ENCODE measurements at places on chromosomes 2 and 18. TPM values are rescaled to one million over a fixed set of nuclear protein-coding genes. Genes with fewer than 3 reads are reported as not detected.

The SLC9A4 gene
- not detected for polyA plus RNA-seq

The CYP27A1 gene
- 0.10 TPM for polyA plus RNA-seq

The IL37 gene
- polyA plus RNA-seq = not detected

The ASPRV1 gene
- 0.31 TPM for polyA plus RNA-seq

- no peak for DNase-seq
Observed at GRCh38 chr18:21486905-21487437, 113.5 kb downstream of the ESCO1 start.

- no peak for DNase-seq
Observed at GRCh38 chr18:41624460-41624859, 330.6 kb upstream of the PIK3C3 start.

DNA sequence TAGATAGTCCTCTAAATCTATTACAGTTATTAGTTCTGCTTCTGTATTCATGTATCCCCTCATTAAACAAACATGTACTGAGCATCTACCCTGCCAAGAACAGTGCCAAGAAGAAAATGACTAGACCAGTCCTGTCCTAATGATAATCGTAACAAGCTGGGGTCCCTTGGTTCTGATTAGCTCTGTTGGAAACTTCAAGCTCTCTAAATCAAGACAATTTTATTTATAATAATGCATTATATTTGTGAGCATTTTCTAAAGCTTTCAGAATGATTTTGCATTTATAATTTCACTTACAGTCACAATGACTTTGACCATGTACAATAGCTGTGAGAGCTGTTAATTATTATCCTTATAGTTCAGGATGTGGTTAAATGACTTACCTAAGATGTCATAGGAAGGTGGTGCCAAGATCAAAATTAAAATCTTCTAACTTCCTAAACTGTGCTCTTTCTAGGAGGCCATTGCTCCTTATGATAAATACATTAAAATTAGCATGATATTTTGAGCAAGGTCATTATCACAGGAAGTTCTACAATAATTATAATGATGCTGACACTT is 336.5 kb upstream of the SLC39A10 start:
- DNase-seq = no peak

- DNase-seq = no peak
Observed at GRCh38 chr2:204343685-204344084, 201.6 kb upstream of the PARD3B start.

DNA sequence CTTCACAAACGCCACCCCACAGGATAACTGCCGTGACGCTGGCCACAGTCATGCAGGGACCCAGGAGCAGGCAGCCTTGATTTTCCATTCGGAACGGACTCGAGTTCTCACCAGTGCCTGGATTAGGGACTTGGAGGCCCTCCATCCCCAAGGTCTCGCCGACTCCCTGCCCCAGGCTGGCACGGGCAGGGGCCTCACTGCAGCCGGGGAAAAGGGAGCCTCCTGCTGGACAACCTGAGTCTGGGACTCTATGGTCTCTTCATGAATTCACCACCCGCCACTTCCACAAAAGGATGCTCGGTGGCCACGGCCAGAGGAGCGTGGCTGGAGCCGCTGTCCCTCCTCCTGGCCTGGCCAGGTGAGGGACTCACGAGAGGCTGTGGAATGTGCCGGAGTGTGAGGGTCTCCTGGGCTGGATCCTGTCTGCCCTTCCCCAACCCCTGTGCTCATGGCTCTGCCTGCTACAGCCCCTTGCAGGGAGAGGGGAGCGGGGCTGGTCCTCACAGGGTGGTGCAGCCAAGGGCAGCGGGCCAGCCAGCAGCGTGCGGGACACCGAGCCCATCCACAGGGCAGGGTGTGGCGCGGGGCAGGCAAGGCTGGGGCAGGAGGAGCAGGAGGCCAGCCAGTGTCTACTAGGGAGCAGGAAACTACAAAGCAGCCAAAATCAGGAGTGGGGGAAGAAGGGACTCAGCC is 42.3 kb downstream of the AQP12A start:
- DNase-seq = peak; percentile 22

DNA sequence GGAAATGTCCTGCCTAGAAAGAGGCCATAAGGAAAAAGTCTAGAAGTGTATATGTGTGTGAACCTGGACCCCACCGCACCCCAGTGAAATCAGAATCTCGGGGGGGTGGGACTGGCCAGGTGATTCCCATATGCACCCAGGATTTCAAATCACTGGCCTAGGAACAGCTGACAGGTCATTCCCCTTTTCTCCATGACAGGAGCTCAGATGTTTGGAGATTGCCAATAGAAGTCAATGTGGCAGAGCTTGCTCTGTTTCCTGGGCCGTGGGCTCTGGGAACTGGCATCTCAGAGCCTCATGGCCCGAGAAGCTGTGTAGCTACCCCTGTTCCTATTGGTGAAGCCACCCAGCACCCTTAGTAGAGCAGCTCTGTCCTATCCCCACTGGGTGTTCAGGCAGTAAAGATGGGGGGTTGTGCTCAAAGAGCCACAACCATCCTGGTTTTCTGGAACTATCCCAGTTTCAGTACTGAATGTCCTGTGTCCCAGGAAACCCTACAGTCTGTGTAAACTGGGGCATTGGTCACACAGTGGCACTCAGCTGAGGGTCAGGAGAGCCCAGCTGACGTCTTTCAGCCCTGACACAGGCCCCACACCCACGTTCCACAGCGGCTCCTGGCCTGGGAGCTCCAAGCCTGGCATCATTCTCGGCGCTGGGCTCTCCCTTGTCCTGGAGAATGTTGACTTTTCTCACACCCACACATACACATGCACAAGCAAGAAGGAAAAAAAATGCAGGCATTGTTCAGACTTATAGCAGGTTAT is 18.9 kb downstream of the GNLY start:
- DNase-seq = peak; percentile 54

Data from A549 (cell line).